CD8-positive, alpha-beta memory T cell (primary cell): ENCODE measurements at places on chromosomes 13 and 19.
A peak's percentile ranks its signal among the peaks of the same experiment; 100 is the strongest.

GRCh38 chr13:110536006-110536693, 25.4 kb downstream of the RAB20 start:
- no peak for DNase-seq

DNA sequence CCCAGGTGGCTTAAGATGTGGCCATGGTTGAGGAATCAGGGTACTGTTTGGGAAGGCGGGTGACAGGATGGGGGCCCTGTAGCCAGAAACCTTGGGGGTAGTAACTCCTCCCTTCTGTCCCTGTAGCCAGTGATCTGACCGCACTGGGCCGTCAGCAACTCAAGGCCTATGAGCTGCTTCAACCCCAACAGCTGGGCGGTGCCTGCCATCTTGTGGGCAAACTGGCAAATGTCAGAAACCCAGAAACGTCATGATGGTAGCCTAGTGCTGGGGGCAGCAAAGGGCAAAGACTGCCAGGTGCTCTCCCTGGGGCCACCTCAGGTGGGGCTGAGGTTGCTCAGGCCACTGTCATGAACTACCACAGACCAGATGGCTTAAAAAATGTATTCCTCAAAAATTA, 3.5 kb downstream of the COPE start:
- no peak for DNase-seq

DNA sequence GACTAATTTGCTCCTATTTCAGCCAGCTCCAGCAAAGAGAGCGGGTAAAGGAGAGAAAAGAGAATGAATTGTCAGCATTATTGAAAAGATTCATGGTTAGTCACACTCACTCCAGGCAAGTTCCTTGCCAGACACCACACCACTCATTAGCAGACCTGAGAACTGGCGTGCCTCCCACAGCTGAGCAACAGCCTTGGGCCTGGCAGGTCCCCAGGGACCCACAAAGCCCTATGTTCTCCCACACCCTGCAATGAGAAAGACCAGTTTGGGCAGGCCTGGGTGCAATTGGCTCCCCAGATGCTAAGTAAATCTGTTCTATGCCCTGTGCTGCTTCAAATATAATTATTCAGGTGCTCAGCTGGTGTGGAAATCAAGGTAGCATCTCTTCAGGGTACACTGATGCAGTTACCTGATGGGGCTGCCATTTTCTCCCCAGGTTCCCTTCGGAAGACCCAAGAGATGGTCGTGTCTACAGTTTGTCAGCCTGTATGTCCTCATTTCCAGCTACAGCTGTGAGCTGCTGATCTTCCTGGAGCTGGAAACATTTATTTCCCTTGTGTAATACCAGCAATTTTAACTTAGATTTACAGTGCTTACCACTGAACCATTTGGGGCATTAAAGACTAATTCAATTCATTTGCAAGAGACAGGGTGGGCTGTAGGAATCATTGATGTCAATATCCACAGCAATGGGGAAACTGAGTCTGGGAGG, 405.0 kb downstream of the COG6 start:
- no peak for DNase-seq

DNA sequence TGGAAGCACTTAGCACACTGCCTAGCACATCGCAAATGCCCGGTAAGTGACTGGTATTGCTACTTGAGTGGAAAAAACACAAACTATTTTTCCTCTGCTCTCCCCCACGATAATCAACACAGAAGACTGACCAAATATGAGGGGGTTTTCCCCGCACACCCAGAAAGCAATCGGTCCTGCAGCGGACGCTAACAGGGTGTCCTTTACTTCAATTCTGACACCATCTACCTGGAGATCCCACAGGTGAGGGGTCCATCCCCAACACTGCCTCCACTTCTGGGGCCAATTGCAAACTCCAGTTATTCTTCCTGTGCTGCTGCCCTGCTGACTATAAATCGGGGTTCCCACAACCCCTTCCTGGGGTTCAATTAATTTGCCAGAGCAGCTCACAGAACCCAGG, 26.2 kb upstream of the PLEKHF1 start:
- no peak for DNase-seq

DNA sequence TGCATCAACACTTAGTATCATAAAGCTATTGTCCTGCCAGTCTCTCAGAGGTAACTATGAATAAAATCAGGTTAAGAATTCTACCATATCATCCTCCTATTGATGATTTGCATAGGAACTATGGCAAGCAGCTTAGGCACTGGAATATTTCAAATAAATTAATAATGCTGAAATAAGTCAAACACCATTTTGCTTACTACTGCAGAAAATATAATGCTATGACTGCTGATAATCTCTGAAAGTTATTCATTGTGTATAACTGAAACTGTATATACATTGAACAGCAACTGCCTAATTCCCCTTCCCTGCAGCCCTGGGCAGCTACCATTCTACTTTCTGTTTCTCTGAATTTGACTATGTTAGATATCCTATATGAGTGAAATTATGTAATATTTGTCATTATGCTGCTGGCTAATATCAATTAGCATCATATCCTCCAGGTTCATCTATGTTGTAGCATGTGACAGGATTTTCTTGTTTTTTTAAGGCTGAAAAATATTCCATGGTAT, 318.8 kb upstream of the SGCG start:
- DNase-seq, result no peak

GRCh38 chr13:52665325-52665724, 12.7 kb downstream of the SUGT1 start:
- DNase-seq, result no peak

DNA sequence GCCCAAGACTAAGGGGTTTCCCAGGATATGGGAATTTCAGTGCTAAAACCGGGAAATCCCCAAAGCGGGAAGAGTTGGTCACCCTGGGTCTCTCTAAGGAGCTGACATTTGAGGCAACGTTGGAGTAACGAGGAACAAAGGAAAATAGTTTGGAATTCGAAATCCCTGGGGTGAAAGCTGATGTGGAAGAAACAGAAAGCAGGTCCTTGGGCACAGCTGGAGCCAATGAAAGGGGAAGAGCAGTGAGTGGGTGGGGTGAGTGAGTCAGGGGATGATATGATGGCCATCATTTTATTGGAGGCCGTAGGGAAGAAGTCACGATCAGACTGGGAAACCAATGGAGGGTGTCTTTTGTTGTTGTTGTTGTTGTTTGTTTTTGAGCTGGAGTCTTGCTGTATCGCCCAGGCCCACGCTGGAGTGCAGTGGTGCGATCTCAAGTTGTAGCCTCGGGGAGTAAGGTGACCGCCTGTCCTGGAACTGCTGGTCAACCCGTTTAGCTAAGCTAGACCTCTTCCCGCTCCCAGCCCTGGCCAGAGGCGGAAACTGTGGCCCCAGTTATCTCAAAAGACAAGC, 3.4 kb upstream of the RFX2 start:
- DNase-seq, result no peak

DNA sequence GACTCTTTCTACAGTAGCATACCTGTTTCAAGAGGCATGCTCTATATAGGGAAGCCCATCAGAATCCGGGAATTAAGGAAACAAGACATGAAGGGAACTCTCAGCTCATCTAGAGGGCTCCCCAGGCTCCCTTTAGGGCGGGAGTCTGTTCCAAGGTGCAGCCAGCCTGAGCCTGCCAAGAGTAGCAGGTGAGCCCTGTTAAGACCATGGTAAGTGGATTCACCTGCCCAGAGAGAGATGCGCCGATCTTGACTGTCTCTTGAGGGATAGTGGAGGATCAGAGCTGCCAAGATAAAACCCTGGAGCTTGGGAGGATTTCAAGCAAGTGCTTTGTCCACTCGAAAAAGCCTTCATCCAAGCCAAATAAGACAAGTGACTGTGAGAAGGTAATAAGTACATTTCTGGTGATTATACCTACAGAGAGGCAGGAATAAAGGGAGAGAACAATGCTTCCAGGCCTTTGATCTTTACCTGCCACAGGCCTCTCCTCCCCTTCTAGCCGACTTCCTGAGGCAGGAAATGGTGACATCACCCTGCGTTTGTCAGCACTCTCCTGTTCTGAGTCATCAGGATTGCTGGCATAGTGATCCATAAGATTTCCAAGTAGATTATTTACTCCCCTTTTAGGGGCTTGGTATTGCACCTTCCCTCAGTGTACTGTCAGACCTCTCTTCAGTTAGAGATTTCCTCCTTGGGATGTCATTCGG, 31.5 kb downstream of the KLF5 start:
- DNase-seq, result no peak

DNA sequence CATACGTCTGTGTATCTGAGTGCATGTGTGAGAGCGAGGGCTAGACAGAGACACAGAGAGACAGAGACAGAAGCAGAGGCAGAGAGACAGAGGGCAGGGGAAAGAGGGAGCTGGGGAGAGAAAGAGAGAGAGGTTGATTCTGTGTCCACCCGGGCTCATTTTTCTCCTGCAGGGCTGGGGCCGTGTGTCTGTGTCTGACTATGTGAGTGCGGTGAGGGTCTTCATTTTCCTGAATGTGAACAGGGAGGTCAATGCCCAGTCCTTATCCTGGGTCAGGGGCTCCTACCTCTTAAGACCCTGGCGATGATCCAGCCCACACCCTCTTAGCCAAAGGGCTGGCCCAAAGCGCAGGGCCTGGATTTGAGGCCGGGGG, 17.7 kb downstream of the LRRC4B start:
- no peak for DNase-seq

GRCh38 chr19:34256835-34257558, 2.6 kb downstream of the GARRE1 start:
- DNase-seq, result no peak

DNA sequence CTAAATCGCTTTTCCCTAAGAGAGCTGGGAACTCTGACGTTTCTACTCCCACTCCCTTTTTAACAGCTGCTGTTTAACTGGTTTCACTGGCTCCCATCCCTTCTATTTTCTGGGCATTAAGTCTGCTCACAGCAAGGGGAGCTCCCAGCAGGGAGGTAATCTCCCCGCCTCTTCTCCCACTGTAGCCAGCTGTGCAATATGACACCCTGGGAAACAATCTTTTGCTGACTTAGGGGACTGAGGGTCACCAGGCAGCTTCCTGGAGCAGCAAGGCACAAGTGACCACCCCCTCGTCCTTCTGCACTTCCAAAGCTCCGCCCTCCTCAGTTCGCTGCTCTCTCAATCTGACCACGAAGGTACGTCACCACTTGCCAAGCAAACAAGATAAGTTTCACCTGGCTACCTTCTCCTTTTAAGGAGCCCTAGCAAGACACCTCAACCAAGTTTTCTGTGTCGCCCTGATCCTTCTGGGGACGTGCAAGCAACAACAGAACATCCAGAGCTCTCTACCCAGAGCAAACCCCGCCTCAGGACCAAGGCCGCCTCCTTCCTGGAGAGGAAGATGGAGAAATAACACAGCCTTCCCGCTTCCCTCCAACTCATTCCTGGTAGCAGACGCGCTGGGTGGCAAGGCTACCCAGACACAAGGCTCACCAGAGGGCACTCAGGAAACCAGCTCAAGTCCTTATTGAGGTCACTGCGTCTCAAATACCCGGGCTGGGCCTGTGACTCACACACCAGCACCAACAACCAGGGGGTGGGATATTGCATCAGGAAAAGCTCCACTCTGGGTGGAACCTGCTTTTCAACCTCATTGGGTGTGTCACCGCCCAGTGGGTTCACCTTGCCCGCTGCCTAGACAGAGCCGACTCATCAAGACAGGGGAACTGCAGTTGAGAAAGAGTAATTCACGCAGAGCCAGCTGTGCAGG, 92.4 kb downstream of the STK24 start:
- DNase-seq, result no peak

DNA sequence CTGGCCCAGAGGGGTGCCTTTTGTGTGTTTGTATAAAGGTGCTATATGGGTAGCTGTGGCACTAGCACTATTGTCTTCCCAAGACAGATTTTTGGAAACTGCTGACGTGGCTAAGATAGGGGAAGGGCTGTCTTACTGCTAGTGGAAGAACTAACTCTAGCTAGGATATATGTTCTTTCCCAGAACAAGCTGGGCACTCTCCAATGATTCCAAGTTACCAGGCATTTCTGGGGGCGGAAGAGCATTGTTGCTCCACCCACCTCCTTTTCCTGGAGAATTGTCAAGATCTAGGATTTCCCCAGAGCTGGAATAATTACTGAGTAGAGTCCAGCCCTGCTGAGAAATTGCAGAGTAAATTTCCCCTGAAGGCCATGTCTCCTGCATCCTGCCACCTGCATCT, 408.3 kb downstream of the KLF5 start:
- no peak for DNase-seq

GRCh38 chr13:72397265-72397664, 330.2 kb downstream of the MZT1 start:
- DNase-seq, result no peak

DNA sequence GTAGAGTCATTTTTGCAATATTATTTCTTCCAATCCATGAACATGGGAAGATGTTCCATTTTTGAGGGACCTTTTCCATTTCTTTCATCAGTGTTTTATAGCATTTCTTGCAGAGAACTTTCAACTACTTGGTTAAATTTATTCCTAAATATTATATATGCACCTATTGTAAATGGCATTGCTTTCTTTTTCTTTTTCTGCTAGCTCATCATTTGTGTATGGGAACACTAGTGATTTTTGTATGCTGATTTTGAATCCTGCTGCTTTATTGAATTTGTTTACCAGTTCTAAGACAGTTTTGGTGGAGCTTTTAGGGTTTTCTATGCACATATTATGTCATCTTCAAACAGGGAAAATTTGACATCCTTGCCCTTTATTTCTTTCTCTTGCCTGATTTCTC, 7.2 kb upstream of the CYP4F2 start:
- DNase-seq, result no peak

- peak; percentile 88 for DNase-seq
Observed at GRCh38 chr13:99218969-99219368, 18.3 kb downstream of the UBAC2 start.

DNA sequence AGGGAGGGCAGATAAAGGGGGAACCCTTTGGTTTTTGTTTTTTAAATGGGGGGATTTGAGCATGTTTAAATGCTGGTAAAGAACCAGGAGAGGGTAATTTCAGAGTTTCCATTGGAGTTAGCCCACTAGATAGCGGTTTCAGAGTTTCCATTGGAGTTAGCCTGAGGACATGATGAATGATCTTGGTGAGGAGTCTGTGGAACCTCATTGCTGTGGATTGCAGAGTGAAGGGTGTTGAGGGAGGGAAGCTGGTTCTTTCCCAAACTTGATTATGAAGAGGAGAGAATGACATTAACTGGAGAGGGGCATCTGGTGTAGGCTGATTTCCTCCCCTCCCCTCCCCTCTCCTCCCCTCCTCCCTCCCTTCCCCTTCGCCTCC, 5.0 kb downstream of the WASF3 start:
- no peak for DNase-seq

DNA sequence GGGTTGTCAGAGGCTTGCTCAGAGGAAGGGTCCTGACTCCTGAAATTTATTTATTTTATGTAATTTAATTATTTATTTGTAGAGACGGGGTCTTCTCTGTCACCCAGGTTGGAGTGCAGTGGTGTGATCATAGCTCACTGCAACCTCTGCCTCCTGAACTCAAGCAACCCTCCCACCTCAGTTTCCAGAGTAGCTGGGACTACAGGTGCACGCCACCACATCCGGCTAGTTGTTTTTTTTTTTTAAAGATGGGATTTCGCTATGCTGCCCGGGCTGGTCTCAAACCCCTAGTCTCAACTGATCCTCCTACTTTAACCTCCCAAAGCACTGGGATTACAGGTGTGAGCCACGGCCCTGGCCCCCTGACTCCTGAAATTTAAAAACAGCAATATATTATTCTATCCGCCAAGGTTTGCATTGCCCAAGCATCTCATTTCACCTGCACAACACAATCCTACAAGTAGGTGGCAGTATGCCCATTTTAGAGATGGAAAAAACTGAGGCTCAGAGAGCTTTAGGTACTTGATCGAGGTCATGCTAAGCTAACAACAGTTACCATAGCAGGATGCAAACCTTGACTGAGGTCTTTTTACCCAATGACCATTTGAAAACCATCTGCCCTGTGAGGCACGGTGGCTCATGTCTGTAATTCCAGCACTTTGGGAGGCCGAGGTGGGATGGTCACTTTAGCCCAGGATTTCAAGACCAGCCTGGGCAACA, 18.1 kb downstream of the ARHGEF18 start:
- no peak for DNase-seq
